ENCODE measurements at places on chromosomes 11 and 22.

- no peak for DNase-seq
These were observed 11.3 kb upstream of the WBP2NL start for GRCh38 chr22:41987276-41987675.

GRCh38 chr11:59186130-59186594 is 14.2 kb downstream of the DTX4 start:
- peak; percentile 28 for DNase-seq

- no peak for DNase-seq
These were observed 1150.6 kb downstream of the DLG2 start for GRCh38 chr11:84476581-84476980.

GRCh38 chr22:20567371-20567847 is 60.0 kb downstream of the MED15 start:
- no peak for DNase-seq

- no peak for DNase-seq
These were observed 22.1 kb upstream of the SYT7 start for GRCh38 chr11:61602775-61603569.

DNA sequence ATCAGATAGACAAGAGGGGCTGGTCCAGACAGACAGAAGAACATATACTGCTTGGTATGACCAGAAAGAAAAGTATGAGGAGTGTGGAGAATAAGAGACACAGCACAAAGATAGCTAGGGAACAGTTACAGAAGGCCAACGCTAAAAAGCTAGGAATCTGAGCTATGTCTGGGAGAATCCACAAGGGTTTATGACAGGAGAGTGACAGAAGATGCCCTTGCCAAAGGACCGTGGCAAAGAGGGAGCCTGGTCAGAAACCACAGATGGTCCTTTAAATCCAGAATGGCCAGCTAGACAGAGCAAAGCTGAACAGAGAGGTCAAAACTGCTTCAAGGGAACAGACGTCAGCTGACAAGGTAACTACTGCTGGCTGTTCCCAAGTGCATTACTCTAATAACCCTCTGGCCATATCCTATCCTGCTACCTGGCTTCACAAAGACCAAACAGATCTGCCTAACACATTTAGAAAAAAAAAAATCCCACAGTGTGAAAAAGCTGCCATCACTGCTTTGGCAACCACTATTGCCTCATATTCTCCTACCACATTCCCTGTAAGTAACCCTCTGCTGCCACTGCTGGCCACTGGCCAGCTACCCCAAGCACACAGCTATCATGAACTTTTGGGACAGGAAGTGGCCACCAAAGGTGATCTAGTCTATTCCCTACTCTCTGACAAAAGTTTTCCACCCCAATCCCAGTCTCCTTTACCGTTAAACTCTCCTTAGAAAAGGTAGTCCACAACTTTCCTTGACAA is 7.3 kb downstream of the SERGEF start:
- DNase-seq: no peak

- no peak for DNase-seq
These were observed 233.0 kb downstream of the FAM76B start for GRCh38 chr11:95556342-95557163.

GRCh38 chr11:60954421-60954820 is 2.4 kb upstream of the SLC15A3 start:
- no peak for DNase-seq

DNA sequence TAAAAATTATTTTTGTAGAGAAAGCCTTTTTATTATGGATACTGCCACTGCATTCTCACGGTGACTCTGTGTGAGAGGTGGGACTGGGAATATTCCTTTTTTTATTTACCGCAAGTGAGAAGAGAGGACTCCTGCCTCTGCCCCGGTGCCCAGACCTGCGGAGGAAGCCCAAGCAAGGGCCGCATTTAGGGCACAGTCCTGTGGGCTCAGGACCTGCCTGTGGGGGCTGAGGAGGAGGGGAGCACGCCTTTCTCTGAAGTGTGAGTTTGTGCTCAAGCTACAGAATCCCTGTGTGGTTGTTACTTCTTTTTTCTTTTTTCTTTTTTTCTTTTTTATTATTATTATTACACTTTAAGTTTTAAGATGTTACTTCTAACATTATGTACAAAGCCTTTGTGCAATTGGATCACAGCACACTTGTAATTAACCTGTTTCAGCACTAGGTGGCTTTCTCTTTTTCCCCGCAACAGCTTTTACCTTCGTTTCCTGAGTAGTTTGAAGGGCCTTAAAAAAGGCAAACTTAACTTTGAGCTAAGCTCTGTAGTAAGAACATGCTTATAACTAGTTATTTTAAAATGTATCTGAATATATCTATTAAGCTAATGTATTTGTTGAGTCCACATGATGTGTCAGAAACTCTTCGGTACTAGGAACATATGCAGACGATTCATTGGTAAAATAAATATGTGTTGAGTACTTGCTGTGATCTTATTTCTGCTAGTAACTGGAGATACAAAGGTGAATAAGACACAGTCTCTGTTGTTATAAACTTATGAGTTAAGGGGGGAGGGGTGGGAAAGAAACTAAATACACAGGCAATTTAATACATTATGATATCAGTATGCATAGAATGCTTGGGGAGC is 18.3 kb downstream of the AMOTL1 start:
- no peak for DNase-seq

All from T follicular helper cell (primary cell).